Epithelial cell of esophagus (primary cell): ENCODE measurements at places on chromosomes 4 and X.

DNA sequence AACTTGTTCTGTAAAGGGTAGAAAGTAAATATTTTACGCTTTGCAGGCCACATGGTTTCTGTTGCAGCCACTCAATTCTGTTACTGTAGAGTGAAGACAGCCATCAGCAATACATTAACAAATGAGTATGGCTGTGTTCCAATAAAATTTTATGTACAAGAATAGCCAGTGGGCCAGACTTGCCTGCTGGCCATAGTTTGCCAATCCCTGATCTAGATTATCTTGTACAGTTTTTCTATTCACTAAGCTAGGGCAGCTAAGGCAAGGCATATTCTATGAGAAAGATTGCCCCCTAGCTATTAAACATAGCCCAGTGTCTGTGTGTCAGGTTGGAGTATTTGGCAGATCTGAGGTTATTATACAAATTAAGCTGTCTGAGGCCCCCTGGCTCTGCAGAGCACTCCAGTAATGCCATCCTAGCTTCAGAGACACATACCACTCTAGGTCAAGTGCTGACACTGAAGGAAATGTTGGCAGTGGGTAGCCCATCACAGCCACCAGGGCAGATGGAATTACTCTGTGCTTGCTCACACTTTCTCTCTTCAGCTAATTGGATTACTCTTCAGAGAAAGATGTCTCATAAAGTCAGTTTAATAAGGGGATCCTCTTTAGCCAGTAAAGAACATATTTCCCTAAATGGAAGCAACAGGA lies 40.7 kb downstream of the MTTP start:
- no peak for DNase-seq

DNA sequence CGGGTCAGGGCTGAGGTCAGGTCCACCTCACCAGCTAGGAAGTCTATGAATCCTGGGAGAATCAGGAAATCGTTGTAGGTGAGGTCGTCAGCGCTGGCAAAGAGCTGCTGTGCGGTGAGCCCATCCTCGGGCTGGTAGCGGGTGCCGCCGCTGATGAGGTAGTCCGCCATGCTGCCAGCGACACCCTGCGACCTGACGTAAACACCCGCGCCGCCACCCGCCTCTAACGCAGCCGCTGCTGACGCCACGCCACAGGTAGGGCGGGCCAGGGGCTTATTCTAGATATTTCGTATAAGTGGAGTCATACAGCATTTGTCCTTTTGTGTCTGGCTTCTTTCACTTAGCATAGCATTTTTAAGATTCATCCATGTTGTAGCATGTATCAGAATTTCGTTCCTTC lies 220.2 kb upstream of the ATP6AP2 start:
- DNase-seq: no peak

DNA sequence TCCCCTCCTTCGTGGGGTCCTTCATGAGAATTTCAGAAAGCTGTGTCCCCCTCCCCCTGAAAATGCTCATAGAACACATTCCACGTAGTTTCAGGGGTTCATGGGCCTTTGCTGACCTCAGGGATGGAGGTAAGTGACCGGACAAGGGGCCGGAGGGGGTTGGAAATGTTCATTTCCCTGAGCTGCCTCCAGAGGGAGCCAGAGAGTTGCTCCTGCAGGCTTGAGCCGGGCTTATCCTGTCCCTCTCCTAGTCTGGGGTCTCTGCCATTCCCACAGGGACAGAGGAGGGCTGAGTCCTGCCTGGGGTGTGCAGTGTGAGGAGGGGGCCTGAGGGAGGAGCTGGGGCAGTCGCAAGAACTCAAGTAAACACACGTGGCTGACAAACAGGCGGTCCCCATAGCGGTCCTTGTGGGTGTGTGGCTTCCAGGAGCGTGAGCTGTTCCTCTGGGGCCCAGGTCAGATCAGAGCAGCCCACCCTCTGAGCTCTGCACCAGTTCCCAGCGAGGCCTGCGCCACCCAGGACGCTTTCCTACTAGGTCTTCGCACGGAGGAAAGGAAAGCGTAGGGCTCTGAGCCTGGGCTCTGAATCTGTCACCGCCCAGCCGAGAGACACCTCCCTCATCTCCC lies 62.5 kb downstream of the WFS1 start:
- DNase-seq: no peak

DNA sequence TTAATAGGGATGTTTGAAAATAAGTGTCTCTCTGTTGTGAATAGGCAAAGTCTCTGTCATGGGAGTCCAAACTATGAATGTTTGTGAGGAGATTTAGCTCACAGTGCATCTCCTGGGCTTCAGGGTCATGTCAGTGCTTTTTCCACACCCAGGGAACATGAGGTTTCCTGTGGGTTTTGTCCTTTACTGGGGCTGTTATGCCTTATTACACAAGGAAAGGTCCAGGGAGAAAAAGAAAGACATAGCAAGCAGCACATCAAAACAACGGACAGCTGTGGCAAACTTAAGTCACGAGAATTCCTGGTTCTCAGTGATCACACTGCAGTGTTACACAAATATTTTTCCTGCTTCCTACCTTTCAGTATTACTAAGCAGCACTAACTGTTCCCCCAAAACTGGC lies 99.4 kb downstream of the MBNL3 start:
- no peak for DNase-seq

DNA sequence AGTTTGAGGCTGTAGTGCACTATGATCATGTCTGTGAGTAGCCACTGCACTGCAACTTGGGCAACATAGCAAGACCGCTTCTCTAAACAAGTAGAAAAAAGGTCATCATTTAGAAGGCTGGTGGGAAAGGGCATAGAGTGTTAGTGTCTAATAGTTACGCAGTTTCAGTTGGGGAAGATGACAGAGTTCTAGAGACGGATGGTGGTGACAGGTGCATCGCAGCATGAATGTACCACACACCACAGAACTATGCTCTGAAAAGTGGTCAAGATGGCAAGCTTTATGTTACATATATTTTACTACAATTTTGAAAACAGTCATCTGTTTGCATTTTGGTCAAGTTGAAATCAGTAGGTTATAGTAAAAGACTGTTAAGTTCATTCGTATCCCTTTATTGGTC lies 23.7 kb upstream of the CLDN34 start:
- DNase-seq: no peak

GRCh38 chrX:40931921-40932320 lies 153.3 kb upstream of the USP9X start:
- DNase-seq: peak; percentile 30

DNA sequence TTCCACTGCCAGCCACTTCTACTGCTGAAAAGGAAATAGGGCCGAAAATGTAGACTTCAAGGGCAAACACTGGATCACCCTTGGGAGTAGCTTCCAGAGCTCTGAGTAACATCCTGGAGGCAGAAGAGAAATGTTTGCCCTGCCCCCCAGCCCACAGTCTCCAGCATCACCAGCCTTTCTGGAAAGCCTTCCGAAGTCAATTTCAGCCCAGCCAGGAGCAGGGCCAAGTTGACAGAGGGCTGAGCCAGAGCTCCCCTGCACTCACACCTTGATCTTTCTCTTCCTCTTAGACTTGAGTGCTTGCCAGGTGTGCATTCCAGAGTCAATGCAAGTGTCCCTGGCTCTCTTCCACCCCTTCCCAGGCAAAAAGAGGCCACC lies 35.2 kb downstream of the SLC25A5 start:
- DNase-seq: peak; percentile 83

DNA sequence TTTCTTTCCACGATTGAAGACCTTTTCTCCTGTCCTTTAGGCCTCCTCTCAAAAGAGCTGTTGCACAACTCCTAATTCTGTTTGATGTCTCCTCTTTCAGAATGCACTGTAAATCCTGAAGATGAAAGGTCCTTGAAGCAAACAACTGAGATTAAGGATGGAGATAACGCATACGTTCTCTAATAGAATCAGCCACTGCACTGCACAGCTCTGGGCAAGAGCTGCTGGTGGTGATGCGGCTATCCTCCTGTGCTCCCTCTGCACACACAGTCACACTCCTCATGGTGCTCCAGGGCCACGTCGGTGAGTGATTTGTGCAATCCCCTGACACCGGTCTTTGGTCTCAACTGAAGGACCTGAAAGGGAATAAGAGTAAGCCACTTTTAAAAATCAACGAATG lies 208.7 kb downstream of the PDGFC start:
- no peak for DNase-seq

- no peak for DNase-seq
These were observed 114.8 kb upstream of the NEIL3 start for GRCh38 chr4:177194906-177195305.

DNA sequence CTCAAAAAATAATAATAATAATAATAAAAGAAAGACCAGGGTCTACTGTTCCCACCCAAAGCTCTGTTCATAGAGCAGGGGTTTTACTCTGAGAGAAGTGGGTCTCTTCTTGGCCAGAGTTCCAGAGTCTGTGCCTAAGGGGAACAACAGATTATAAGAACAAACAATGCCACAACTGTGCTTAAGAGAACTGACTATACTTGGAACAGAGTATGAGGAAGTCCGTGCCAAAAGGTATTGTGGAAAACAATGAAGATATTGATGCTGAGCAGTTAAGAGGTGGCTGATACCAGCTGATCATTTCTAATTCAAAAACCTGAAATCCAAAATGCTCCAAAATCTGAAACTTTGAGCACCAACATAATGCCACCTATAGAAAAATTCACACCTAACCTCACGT lies 229.6 kb downstream of the FBXO8 start:
- no peak for DNase-seq

GRCh38 chrX:103376979-103377324 lies 614 bp downstream of the BEX3 start:
- DNase-seq: no peak

DNA sequence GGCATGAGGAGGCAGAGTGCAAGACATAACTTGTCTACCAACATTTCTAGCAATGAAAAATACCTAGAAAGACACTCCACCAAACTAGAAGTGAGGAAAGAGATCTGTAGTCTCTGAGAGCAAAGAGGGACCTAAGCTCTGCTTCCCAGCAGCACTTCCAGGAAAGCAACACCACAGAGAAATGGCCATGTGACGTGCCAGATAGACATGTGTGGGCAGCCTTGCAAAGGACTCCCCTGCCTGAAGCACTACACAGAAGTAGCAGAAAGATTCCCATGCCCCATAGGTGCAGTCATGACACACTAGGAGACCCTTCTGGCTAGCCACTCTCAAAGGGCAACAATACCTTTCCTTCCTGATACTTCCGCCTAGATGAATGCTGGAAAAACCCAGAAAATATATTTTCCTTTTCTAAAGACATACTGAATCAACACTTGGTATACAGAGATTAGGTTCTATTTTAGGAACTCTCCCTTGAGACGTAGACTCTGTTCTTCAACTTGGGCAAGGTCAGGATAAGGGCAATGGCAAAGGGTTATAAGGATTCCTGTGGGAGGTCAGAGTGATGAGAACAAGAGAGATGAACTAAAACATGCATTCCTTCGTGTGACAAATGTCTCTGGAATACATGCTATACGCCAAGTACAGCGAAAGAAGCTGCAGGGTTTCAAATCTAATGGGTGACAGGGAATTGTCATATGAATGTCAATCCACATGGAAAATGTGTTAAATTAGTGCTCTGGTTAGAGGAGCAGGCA lies 187.5 kb upstream of the ETNPPL start:
- no peak for DNase-seq

- no peak for DNase-seq
These were observed 69.1 kb upstream of the EOLA2 start for GRCh38 chrX:150007356-150007755.

GRCh38 chr4:81258841-81259550 lies 44.0 kb upstream of the PRKG2 start:
- no peak for DNase-seq

- no peak for DNase-seq
These were observed 257.7 kb downstream of the ANKRD50 start for GRCh38 chr4:124454772-124455270.

- peak; percentile 81 for DNase-seq
These were observed 18.8 kb downstream of the RGS12 start for GRCh38 chr4:3311489-3312171.

GRCh38 chr4:123096038-123096437 lies 173.6 kb upstream of the NUDT6 start:
- peak; percentile 48 for DNase-seq

- DNase-seq: peak; percentile 81
These were observed 67.4 kb downstream of the CHRNA9 start for GRCh38 chr4:40402556-40402955.

DNA sequence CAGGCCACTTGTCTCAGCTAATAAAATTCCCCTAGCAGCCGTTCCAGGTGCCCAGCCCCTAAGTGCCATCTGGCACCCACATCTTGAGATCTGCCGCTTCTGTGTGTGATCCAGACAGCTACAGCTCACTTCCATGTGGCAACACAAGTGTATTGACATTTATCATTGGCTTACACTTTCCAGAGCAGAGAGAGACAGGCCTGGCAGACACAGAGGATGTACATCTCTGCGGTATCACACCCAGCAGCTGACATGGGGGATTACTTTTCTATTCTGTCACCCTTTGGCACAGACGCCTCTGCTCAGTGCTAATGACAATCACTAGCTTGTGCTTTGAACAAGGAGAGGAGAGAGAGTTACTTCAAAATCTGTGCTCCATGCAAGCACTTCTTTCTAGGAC lies 195.9 kb downstream of the KDR start:
- DNase-seq: no peak

GRCh38 chrX:102558607-102559006 lies 40.7 kb upstream of the ARMCX5 start:
- no peak for DNase-seq

DNA sequence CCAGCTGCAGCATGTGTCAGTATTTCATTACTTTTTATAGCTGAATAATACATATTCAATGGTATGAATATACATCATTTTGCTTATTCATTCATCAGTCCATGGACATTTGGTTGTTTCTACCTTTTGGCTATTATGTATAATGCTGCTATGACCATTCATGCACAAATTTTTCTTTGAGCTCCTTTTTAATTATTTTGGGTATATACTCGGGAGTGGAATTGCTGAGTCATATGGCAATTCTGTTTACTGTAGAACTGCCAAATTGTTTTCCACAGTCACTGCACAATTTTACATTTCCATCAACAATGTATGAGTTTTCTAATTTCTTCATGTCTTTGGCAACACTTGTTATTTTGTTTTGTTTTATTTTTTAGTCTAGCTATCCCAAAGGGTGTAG lies 405.9 kb upstream of the PITX2 start:
- DNase-seq: no peak

DNA sequence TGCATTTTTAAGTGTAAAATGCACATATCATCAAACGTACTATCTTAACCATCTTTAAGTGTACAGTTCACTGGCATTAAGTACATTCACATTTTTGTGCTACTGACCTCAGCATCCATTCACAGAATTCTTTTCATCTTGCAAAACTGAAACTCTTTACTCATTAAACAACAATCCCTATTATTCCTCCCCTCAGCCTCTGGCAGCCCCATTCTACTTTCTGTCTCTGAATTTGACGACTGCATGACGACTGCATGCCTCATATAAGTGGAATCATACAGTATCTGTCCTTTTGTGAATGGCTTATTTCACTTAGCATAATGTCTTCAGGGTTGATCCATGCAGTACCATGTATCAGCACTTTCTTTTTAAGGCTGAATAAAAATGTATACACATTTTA lies 38.7 kb downstream of the CNKSR2 start:
- peak; percentile 62 for DNase-seq

DNA sequence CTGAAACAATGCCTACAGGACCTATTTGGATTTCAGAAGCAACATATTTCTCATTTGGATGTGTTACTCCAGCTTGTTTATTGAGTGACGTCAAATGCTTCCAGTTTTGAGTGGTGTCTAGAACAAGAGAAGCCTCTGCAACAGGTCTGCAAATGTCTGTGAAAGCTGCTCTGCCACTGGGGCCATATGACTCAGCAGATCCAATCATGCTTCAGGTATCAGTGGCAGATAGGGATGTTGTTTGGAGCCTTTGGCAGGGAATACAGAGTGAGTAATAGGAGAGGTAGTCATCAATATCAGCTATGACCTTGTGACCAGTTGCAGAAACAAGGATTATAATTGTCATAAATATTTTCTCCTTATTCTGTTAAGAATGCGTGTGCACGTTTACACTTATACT lies 141.1 kb upstream of the ZXDA start:
- DNase-seq: peak; percentile 42
